IMR-90 (cell line): ENCODE measurements at places on chromosomes 16 and 17. TPM values are rescaled to one million over a fixed set of nuclear protein-coding genes. Genes with fewer than 3 reads are reported as not detected.

- no peak overlapping the region for H3K4me3 ChIP-seq
- no peak overlapping the region for H3K27ac ChIP-seq
- peaks cover 7% of the 10 kb centered on the region; the same call in 1 of the 2 replicates for H3K4me1 ChIP-seq
- H3K27me3 ChIP-seq, result peaks cover 10% of the 10 kb centered on the region; the same call in 1 of the 2 replicates
- no peak for DNase-seq
These were observed 48.0 kb downstream of the SMPD3 start for GRCh38 chr16:68400083-68400923.

- H3K27me3 ChIP-seq, result peaks cover 88% of the 10 kb centered on the region
- H3K4me1 ChIP-seq, result no peaks in the 10 kb centered on the region
- no peak for DNase-seq
- no peak overlapping the region for H3K27ac ChIP-seq
These were observed 3.5 kb upstream of the DLX4 start for GRCh38 chr17:49965524-49965909.

- H3K27me3 ChIP-seq, result no peaks in the 10 kb centered on the region
- H3K4me1 ChIP-seq, result no peaks in the 10 kb centered on the region
- DNase-seq, result no peak
- no peak overlapping the region for H3K4me3 ChIP-seq
- H3K36me3 ChIP-seq, result peaks cover 41% of the 10 kb centered on the region
These were observed 12.0 kb downstream of the SMCR8 start for GRCh38 chr17:18327093-18327492.

GRCh38 chr17:16191604-16192003, 23.7 kb downstream of the NCOR1 start:
- H3K36me3 ChIP-seq, result peaks cover 18% of the 10 kb centered on the region
- H3K4me1 ChIP-seq, result no peaks in the 10 kb centered on the region
- no peaks in the 10 kb centered on the region for H3K27me3 ChIP-seq
- no peak overlapping the region for H3K27ac ChIP-seq
- H3K4me3 ChIP-seq, result no peak overlapping the region

Gene LGALS9B
- not detected in 2 replicates for total RNA-seq

- H3K4me3 ChIP-seq, result no peak overlapping the region
- H3K27me3 ChIP-seq, result no peaks in the 10 kb centered on the region
- peaks cover 5% of the 10 kb centered on the region for H3K4me1 ChIP-seq
- no peaks in the 10 kb centered on the region for H3K36me3 ChIP-seq
- H3K27ac ChIP-seq, result no peak overlapping the region
These were observed 67.2 kb downstream of the PARN start for GRCh38 chr16:14562691-14563491.

DNA sequence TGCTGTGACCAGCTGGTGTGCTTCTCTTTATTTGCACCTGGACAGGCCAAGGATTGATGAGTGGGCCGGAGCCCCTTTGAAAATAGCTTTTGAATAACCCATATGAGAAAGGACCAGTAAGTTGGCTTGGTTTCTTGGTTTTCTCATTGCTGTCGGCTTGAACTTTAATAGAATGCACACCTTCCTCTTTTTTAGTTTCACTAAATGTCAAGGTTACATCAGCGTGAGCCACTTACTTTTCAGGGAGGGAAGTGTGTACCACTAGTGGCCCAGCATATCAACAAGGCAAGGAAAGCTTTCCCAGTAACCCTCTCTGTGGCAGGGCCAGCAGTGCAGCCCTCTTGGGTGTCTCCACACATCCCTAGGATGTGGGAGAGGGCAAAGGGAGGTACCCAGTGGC, 433.3 kb downstream of the CA10 start:
- H3K4me3 ChIP-seq, result no peak overlapping the region
- H3K27ac ChIP-seq, result no peak overlapping the region
- H3K27me3 ChIP-seq, result no peaks in the 10 kb centered on the region
- no peaks in the 10 kb centered on the region for H3K36me3 ChIP-seq

GRCh38 chr16:2238838-2239675, 2.8 kb downstream of the DNASE1L2 start:
- H3K27ac ChIP-seq, result no peak overlapping the region
- no peak for DNase-seq
- peaks cover 9% of the 10 kb centered on the region for H3K27me3 ChIP-seq
- no peak overlapping the region for H3K4me3 ChIP-seq
- peaks cover 40% of the 10 kb centered on the region for H3K36me3 ChIP-seq

GRCh38 chr17:5552841-5553240, 31.5 kb downstream of the NLRP1 start:
- DNase-seq, result no peak
- H3K4me3 ChIP-seq, result no peak overlapping the region
- peaks cover 8% of the 10 kb centered on the region for H3K36me3 ChIP-seq
- no peaks in the 10 kb centered on the region for H3K27me3 ChIP-seq
- no peak overlapping the region for H3K27ac ChIP-seq
- peaks cover 6% of the 10 kb centered on the region for H3K4me1 ChIP-seq

Gene RAMP2
- 0.18 and 0.28 TPM in 2 replicates for total RNA-seq

GRCh38 chr17:80099291-80100034, 1.9 kb upstream of the GAA start:
- H3K4me3 ChIP-seq, result no peak overlapping the region
- no peak overlapping the region for H3K27ac ChIP-seq
- H3K4me1 ChIP-seq, result peaks cover 6% of the 10 kb centered on the region
- no peaks in the 10 kb centered on the region for H3K36me3 ChIP-seq
- DNase-seq, result no peak

DNA sequence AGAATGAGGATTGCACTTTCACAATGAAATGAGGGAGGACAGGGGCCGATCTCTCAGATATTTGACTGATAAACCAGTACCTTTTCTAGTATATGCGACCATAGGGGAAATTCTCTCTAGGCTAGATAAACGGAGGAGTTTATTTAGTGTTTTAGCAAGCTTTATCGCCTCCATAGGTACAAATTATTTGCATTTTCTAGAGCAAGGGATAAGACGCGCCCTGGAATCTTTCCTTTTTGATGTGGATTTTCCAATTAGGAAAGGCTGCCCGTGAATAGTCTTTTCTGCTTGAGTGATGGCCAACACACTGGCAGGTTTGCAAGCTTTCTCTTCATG, 351 bp upstream of the GDPD1 start:
- no peak overlapping the region for H3K27ac ChIP-seq
- peak overlapping the region; percentile 34 for H3K4me3 ChIP-seq
- H3K27me3 ChIP-seq, result no peaks in the 10 kb centered on the region
- no peaks in the 10 kb centered on the region for H3K4me1 ChIP-seq

DNA sequence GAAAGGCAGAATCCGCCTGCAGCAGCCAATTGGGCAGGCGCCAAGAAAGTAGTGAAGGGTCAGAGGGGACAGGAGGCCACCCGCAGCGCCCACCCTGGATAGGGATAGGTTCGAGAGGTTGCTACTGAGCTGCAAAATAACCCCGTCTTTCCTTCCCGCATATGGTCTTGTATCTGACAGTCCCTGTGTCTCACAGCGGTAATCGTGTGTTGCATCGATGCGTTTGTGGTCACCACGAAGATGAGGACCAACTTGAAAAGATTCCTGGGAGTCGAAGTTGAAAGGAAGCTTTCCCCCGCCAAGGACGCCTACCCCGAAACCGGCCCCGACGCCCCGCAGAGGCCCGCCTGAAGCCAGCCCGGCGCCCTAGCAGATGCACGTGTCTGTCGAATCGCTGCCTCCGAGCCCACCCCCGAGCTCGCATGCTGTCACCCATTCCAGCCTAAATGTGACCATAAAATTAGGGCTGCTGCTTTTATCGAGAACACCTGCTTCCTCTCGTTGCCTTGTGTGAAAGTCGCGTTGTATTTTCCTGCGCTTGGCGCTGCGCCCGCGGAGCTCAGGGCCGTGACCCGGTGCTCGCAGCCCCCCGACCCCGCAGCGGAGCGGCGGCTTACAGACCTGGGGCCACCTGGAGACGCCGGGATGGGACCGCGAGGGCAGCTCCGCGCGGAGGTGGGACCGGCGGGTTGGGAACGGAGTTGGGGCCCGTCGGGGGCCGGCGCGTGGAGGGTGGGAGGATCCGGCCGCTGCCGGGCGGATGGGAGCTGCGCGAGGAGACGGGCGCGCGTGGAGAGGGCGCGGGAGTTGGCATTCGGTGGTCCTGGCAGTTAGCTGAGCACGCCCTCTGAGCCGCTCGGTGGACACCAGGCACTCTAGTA, at the start of gene CMTM2:
CMTM2 (plus strand) TSS at position 813 of the 881 bp plus-strand sequence. CDS start 145 bp downstream, outside the sequence.
- no peaks in the 10 kb centered on the region for H3K36me3 ChIP-seq
- no peak for DNase-seq
- peaks cover 16% of the 10 kb centered on the region for H3K27me3 ChIP-seq
- no peak within 1 kb of the TSS for H3K4me3 ChIP-seq
- H3K4me1 ChIP-seq, result peaks cover 17% of the 10 kb centered on the region

Gene TCAP
- total RNA-seq, result under 0.01 TPM in 2 replicates

Gene PIRT
- total RNA-seq, result not detected in 2 replicates

DNA sequence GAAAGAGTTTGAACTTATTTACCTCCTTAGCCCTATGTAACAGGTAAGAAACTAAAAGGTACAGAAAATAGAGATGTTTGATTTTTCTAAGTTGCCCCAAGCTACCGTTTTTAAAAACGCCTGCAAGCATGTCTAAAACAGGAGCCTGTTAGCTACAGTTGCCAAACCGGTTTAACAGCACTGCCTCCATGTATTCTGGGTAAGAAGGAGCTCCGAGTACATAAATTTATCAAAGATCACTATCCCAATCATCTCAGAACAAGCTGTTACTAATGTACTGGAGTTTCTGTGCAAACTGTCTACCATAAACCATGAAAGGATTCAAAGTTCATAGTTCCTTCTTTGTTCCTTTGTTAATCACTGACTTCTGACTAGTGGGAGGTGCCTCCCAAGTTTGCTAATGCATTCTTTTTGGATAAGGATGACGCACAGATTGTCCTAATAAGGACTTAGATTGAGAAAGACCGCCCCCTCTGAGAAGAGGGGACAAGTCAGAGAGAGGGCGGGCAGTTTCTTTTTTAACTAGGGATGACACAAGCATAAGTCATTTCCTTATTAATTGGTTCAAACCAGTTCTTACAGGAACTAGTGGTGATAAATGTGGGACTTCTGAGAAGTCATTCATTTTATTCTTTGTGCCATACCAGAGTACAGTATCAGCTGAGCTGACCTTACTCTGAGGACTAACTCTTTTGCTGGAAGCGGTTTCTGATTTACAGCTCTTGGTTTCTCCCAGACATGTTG, 55.3 kb downstream of the TUBD1 start:
- H3K36me3 ChIP-seq, result peaks cover 33% of the 10 kb centered on the region
- H3K27ac ChIP-seq, result peak overlapping the region; percentile 96
- peak; percentile 100 for DNase-seq
- no peaks in the 10 kb centered on the region for H3K27me3 ChIP-seq
- peak overlapping the region; percentile 83 for H3K4me3 ChIP-seq

DNA sequence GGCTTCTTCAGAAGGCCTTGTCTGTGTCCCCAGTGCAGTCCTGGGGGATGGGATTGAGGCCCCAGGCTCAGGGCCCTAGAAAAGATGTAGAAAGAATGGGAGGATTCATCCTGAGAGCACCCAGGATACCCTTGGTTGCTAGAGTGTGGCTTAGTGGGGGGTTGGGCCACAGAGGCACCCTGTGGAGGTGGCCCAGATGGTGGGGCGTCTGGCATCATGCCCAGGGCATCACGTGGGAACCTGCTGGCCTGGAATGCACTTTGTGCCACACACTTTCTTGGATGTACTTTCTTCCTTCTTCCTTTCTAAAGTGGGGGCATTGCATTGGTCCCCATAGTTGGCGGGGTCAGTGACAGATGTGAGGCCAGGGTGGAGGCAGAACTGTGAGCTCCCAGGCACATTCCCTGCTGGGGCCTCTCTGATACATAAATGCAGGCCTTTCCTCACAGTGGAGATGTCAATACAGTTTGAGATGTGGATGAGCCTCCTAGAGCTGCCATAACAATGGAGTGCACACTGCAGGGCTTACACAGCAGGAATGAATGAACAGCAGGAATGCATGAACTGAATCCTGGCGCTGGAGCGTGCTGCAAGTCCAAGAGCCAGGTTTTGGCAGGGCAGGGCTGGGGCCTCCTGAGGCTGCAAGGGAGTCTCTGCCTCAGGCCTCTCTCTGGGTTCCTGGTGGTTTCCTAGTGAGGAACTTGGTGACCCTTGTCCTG, 43.3 kb downstream of the MGAT5B start:
- no peak for DNase-seq
- no peak overlapping the region for H3K27ac ChIP-seq
- peaks cover 4% of the 10 kb centered on the region; the same call in 1 of the 2 replicates for H3K27me3 ChIP-seq
- H3K36me3 ChIP-seq, result no peaks in the 10 kb centered on the region
- no peaks in the 10 kb centered on the region for H3K4me1 ChIP-seq

- H3K4me3 ChIP-seq, result no peak overlapping the region
- no peak for DNase-seq
- no peaks in the 10 kb centered on the region for H3K36me3 ChIP-seq
These were observed 34.8 kb downstream of the CMTM3 start for GRCh38 chr16:66639091-66639885.

GRCh38 chr17:79690988-79691836, 39.5 kb upstream of the ENPP7 start:
- peaks cover 28% of the 10 kb centered on the region; the same call in 1 of the 2 replicates for H3K27me3 ChIP-seq
- H3K4me3 ChIP-seq, result no peak overlapping the region
- no peaks in the 10 kb centered on the region for H3K4me1 ChIP-seq
- H3K36me3 ChIP-seq, result no peaks in the 10 kb centered on the region

- 0 out of 2 replicates have a peak, but pooled peaks cover 2% of the 10 kb centered on the region for H3K4me1 ChIP-seq
- no peaks in the 10 kb centered on the region for H3K36me3 ChIP-seq
- peak; percentile 3 for DNase-seq
- H3K27ac ChIP-seq, result no peak overlapping the region
These were observed 4.4 kb upstream of the DHX40 start for GRCh38 chr17:59561042-59561441.

Gene RIPOR1
- 9.5 and 15.8 TPM in 2 replicates for total RNA-seq

GRCh38 chr17:29650396-29650795, 27.7 kb upstream of the CORO6 start:
- no peak overlapping the region for H3K27ac ChIP-seq
- H3K36me3 ChIP-seq, result peaks cover 7% of the 10 kb centered on the region
- H3K27me3 ChIP-seq, result no peaks in the 10 kb centered on the region

Gene STH
- total RNA-seq, result not detected in 2 replicates

DNA sequence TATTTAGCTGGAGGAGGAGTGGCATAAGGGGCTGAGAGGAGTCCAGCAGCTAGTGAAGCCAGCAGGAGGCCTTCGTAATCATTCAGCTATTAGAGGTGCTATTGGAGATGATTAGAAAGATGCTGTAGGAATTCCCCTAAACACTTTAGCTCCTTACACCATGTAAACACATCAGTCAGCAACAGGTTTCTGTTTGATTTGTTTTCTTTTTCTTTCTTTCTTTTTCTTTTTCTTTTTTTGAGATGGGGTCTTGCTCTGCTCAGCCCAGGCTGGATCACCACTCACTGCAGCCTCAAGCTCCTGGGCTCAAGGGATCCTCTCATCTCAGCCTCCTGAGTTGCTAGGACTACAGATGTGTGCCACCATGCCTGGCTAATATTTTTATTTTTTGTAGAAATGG, 10.6 kb upstream of the SEPHS2 start:
- no peak for DNase-seq
- H3K27ac ChIP-seq, result no peak overlapping the region
- H3K4me1 ChIP-seq, result no peaks in the 10 kb centered on the region
- H3K27me3 ChIP-seq, result peaks cover 26% of the 10 kb centered on the region
- no peaks in the 10 kb centered on the region for H3K36me3 ChIP-seq
